ENCODE measurements at places on chromosomes 3 and 15. TPM values are rescaled to one million over a fixed set of nuclear protein-coding genes. Genes with fewer than 3 reads are reported as not detected.

DNA sequence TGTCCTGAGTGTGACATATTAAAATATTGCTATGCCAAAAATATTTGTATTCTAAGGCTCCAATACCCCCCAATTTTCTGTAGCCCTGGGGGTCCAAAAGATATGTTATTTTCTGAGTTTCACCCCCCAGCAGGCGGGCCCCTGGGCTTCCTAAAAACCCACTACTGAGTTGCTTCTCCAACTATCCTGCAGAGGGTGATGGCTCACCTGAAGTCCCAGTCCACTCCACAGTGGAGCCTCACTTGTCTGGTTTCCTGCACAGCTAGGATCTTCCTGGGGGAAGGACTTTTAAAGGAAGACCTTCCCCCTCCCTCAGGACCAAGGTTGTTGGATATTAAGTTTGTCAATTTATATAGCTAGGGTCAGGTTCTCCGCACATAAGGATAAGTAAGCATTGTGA is 1181.4 kb downstream of the ROBO2 start:
- no peak for DNase-seq

DNA sequence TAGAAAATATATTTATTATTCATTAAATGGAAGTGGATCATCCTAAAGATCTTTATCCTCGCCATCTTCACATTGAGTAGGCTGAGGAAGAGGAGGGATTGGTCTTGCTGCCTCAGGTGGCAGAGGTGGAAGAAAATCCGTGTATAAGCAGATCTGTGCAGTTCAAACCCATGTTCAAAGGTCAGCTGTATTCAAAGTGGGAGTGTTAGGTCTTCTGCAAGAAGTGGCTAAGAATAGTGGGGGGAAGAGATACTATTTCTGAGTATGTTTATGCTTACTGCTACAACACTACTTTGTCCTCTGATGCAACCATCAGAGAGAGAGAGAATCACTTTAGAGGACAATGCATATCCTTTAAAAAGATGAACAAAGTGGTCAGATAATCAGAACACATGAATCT is 39.5 kb downstream of the YEATS2 start:
- no peak for DNase-seq

GRCh38 chr15:34729056-34729455 is 25.7 kb downstream of the GJD2 start:
- no peak for DNase-seq

GRCh38 chr3:169668072-169668956 is 4.8 kb upstream of the MECOM start:
- DNase-seq: peak; percentile 73

DNA sequence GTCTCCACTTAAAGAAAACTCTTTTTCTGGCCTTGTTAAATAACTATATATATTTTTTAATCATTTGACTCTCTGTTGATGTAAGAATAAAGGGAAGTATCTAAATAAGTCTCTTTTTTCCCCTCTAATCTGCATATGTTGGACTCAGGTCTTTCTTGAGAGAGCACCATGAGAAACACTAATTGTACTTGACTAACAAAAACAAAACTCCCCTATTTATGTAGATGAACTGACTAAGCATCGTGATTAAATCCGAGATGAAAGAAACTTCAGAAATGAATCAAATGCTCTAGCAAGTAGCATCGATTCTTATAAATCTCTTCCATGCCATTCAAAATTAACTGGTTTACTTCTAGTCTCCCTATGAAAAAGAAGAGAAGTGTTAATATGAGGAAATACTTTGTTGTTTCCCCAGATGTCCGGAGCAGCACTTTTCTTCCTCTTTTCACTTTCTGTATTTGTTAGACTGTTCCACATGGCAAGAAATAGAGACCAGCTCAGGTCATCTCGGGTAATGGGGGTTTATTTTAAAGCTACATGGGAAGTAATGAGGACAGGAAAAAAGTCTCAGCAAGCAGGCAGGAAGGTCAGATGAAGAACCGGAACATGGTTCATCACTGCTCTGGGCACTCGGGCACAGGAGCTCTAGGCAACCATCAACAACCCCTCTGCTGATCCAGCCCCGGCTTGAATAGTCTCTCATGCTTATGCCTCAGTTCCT is 288.3 kb downstream of the CNTN6 start:
- DNase-seq: no peak

DNA sequence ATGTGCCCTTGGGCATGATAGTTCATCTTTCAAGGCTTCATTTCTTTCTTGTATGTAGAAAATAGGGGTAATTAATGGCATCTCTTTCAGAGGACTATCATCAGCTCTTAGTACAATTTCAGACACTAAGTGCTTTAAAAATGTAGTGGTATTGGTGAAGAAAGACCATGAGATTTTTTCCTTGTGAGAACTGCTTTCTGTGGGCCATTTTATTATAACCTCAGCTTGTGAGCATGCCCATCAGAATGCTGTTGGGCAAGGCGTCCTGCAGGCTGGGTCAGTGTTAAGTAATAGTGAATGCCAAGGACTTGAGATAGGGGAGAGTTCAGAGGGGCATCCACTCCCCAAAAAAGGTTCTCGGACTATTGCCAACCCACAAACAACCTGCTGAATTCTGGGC is 187.9 kb downstream of the GHSR start:
- DNase-seq: no peak

GRCh38 chr3:9205345-9206143 is 43.9 kb downstream of the SRGAP3 start:
- DNase-seq: no peak

- no peak for DNase-seq
Measured at GRCh38 chr3:9881441-9881840, 1.4 kb upstream of the CIDEC start.

DNA sequence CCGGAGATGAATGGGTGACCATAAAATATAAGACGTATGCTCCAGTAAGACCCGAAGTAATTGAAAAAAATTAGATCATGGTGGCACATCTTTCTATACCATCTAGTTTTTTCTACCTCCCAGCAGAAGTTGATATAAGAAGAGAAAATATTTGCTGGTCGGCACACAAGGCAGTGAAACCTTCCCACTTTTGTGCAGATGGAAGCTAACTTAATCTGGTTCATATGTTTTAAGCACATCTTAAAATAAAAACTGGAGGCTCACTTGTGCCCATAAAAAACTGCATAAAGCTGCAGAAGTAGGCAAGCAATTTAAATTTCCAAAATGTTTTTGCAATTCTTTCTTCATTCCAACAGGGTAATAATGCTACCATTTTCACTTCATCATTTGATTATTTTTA is 449.2 kb downstream of the CNTN3 start:
- DNase-seq: no peak

DNA sequence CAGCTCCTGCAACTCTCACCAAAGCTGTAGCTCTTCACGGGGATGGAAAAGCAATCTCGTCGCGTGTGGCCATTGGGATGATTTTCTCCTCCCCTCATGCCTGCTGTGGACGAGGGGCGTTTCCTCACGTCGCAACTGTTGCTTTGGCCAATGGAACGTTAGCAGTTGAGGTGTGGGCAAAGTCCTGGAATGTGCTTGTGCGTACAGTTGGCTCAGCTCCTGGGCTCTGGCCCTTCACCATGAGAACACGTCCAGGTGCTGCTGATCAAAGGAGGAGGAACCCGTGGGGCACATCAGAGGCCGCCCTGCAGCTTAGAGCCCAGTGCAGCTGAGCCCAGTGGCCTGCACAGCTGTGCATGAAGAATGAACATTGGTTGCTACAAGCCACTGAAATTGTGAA is 186.1 kb downstream of the TJP1 start:
- peak; percentile 63 for DNase-seq

- DNase-seq: no peak
Measured at GRCh38 chr3:32226875-32227500, 11.5 kb upstream of the CMTM8 start.

DNA sequence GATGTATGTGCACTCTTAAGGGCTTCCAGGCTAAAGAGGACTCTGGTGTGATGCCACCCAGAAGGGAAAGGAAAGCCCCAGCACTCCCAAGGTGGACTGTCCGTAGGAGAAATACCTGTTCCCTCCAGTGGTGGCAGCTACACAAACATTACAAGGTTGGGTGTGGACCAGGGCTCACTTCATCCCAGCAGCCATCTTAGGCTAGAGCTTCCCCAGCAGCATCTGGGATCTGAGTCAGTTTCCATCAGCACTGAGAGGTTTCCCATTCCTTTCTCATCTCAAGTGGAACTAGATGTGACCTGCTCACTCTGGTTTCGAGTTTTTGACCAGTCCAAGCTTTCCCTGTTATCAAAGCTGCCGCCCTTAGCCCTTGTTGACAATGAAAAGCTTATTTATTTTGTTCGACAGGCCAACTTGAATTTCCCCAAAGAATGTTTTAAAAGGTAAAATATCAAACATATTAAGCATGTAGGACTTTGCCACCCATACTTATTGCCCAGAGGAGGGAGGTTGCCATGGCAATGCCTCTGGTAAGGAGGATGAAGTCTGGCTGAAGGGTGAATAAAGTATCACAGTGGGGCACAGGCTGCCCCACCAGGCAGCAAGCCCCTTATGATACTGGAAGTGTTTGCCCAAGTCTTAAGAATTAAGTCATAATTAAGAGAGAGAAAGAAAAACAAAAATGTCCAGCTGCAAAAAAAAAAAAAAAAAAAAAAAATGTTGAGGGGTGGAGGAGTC is 28.9 kb downstream of the CLDN18 start:
- DNase-seq: no peak

DNA sequence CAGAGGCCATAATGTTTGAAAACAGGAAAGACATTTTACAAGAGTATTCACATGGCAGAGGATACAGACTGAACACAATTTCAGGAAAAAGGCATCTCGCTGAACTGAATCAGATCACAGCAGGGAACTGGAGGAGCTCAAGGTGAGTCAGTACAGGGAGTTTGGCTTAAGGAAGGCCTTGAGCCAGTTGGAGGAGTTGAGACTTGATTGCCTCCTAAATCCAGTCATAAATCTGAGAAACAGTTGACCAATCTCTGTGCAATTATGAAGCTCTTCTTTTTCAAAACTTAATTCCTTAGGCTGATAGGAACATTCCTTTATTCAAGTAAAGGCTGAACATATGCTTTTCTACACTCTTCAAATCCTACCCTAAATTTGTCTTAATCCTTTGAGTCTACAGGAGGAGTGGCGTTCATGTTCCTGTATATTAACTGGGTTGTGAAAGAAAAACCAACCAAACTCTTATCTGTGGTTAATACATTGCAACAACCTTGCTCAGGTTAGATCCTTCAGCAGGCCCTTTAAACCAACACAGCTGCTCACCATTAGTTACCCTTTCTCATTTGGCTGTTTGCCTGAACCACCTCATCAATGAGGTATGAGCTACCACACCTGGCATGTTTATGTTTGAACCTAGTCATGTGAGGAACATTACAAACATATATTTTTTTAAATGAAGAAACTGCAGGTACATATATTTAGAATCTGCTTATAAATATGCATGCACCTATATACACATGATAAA is 404.1 kb upstream of the ATP11B start:
- no peak for DNase-seq

DNA sequence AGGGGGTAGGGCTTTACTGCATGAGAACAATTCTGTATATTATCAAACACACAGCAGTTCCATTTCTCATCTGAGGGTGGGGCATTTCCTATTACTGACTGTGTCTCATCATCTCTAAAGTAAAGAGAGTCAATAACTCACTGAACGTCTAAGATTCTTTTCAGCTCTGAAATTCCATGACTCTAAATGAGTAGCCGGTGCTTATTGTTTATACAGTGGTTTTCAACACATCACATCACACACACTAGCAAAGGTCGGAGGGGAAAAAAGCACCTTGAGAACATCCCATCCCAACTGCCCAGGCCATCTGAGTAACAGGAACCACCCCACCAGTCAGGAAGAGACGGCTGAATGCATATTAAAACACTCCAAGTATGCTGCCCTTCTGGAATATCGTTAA is 196.0 kb downstream of the SUCLG2 start:
- no peak for DNase-seq

GRCh38 chr3:162117961-162118360 is 621.4 kb downstream of the OTOL1 start:
- DNase-seq: no peak

- DNase-seq: peak; percentile 82
Measured at GRCh38 chr15:74789171-74789631, 7.3 kb downstream of the CSK start.

DNA sequence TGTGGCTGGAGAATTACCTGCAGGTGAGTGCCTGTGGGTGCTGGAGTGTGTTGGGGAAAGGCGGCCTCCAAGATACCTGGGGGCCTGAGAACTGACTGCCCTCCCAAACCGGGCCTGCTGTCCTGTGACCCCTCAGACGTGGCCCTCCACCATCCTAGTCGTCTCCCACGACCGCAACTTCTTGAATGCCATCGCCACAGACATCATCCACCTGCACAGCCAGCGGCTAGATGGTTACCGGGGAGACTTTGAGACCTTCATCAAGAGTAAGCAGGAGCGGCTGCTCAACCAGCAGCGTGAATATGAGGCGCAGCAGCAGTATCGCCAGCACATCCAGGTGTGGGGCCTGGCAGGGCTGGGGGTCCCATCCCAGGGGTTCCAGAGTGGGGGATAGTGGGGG is 3.4 kb downstream of the ABCF3 start:
- no peak for DNase-seq

DNA sequence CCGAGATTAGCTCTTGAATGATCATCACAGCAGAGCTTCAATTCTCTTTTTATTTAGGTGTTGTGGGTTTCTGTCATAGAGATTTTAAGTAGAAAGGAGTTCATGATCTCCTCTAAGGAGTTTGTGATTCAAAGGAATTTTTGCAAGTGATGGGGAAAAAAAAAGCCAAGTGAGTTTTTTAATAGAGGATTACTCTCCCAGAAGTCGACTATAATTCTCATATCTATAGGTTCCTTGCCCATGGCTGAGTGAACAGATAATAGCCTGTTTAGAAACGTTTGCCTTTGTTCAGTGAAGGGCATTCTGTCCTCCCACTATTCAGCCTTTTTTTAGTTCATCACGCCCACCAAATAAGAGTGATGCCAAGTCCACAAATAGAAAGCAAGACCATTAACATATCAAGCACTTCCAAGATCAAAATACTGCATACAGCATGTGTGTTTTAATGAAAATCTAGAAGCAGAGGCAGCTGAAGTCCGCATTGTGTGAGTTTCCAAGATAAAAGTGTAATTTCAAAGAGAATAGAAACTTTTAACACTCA is 398.4 kb upstream of the CNTN3 start:
- no peak for DNase-seq

DNA sequence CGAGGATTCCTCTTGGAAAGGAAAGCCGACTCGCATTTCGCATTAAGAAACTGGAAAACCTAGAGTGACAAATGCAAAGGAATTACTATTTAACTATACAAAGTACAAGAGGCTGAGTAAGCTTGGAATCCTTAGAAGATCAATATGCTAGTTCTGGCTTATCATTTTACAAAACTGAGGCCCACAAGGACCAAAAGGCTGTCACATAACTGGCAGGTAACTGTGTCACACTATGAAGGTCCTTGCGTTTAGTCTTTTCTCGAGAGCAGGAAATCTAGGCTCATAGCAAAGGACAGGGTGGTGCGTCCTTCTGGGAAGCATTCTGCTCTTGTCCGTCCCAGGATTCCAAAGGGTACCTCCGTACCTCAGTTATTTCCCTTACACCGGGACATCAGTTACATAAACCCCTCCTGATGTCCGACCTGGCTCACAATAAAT is 629 bp downstream of the RPL24 start:
- no peak for DNase-seq

The BFSP2 gene
- total RNA-seq: not detected

The ROBO2 gene
- 2.1 TPM for total RNA-seq

The FBLN2 gene
- total RNA-seq: 10.2 TPM

Data from mucosa of descending colon (tissue), 3 donors.